ENCODE measurements at places on chromosomes 12 and 14. TPM values are rescaled to one million over a fixed set of nuclear protein-coding genes. Genes with fewer than 3 reads are reported as not detected.
A peak's percentile ranks its signal among the peaks of the same experiment; 100 is the strongest.

EIF2S3B gene
- 4.9 TPM for total RNA-seq

DNA sequence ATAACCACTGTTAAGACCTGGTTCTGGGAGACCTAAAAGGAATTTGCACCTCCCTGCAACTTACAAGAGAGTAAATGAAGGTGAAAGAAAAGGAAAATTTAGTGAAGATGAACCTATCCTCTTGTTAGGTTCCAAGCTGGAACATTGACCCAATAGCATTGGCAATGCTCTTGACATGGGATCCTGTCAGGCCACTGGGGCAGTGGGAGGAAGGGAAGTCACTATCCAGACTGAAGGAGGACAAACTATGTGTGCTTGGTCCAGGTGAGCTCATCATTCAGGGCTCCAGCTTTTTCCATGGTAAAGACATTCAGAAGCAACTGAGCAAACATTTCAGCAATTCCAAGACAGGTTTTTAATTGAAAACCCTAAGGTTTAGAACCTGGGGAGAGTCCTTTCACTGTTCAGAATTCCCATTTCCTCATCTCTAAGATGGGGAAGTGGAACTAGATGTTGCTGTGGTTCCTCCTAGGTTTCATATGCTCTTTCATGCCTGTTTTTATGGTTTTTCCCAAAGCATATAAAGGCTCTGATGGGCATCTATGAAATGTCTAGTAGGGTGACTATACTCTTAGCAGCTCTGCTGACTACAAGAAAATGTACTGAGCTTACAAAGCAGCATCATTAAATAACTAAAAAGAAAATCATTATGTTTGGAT lies 33.1 kb downstream of the MAPK1IP1L start:
- no peak for DNase-seq

DNA sequence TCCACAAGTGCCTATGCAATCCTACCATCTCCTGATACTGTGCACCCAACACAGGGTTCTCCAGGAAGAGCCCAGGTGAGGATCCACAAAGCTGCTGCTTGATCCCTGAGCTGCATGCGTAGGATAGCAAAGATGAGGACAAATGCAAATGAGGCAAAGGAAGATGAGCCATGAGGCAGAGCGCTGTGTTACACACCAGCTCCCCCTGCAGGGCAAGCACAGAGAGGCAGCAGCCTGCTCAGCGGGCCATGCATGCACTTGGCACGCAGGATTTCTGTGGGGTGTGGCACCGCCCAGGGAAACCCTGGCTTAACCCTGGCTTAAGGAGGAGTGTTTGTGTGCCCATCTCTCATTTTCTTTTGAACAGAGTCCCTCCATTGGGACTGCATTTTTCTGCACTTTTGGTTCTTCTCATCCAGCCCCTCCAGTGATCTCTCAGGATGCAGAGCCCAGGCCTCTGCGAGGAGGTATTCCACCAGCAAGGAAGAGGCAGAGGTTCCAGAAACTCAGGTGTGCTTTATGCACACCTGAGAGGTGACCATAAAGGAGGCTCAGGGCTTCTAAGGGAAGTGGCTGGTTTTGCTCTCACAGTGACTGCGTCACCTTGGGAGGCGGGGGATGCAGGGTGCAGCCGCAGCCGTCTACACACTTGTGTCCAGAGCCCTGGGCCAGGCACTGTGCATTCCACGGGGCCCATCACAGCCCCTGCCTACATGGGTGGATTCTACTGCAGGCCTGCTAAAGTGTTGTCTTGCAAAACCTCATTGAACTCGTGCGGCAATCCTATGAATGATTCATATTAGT lies 973.3 kb upstream of the TMEM132C start:
- peak; percentile 89 for DNase-seq

DNA sequence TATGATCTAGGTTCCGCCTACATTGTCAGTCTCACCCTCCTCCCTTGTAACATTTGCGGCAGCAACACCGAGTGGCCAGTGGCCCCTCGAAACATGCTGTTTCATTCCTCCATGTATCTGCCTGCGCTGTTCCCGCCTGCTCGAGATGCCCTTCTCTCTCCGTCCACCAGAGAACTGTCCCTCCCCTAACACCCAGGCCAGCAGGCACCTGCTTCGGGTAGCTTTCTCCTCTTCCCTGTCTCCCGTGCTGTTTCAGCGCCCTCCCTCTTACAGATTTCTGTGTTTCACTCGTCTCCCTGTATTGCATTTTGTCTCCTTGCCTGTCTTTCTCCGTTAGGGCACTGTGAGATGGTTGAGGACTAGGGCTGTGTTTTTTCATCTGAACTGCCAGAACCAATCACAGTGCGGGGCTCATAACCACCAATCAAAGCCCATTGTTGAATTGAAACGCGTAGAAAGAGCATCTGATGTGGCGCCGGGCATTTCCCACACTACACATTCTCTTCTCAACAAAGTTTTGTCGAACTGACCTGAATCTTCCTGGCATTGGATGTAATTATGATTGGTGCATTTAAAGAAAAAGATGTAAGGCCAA lies 40.9 kb upstream of the ELK3 start:
- no peak for DNase-seq

GRCh38 chr12:22477166-22477893 lies 67.0 kb downstream of the C2CD5 start:
- peak; percentile 83 for DNase-seq

POLE2 gene
- 5.5 TPM for total RNA-seq

MAP3K12 gene
- 36.5 TPM for total RNA-seq

DNA sequence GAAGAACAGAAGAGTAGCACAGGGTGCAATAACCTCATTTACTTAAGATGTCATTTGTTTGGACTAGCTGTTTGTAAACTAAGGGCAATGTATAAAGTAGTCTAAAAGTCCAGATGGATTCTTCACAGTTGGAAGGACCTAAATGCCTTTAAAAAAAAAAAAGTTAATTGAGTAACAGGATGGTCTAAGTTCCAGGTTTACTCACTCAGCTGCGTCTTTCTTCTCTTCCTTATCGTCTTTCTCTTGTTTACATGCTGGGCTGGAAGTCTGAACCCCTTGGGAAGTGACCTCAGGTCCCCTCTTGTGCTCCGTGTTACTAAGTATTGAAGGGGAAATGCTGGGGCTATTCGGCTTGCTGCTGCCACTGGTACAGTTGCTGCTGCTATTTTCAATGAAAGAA lies 82.5 kb downstream of the SH2B3 start:
- DNase-seq, result no peak
